ENCODE measurements at places on chromosomes 2 and 18.

DNA sequence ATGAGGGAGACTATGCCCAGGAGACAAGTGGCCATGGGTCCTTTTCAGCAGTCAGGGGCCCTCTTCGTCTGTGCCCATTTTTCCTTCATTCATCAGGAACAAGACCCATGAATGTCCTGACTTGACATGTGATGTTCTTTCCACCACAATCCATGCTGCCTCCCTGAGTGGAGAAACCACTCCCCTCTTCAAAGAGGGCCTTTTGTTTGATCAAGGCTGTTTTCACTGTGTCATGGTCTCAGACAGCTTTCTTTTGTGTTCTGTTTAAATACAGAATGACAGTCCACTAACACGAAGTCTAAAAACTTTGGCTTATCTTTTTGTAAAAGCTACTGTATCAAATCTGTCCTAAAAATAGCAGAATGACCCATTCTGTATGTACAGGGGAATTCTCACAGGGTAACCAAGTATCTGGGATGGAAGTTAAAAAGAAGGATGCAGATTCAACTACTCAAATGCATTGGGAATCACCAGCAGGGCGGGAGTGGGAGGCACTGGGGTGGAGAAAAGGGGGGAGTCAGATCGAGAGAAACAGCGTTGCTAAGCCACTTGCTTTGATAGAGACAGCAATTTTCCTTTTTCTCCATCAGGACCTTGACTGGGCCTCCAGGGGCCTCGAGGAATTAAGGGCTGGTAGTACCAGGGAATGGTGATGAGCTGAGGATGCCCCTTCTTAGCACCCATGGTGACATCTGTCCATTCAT lies 13.9 kb downstream of the LRP2 start:
- DNase-seq: no peak

- DNase-seq: no peak
These were observed 77.2 kb downstream of the CD28 start for GRCh38 chr2:203783496-203784203.

- no peak for DNase-seq
These were observed 420.3 kb upstream of the CHAC2 start for GRCh38 chr2:53347269-53347668.

DNA sequence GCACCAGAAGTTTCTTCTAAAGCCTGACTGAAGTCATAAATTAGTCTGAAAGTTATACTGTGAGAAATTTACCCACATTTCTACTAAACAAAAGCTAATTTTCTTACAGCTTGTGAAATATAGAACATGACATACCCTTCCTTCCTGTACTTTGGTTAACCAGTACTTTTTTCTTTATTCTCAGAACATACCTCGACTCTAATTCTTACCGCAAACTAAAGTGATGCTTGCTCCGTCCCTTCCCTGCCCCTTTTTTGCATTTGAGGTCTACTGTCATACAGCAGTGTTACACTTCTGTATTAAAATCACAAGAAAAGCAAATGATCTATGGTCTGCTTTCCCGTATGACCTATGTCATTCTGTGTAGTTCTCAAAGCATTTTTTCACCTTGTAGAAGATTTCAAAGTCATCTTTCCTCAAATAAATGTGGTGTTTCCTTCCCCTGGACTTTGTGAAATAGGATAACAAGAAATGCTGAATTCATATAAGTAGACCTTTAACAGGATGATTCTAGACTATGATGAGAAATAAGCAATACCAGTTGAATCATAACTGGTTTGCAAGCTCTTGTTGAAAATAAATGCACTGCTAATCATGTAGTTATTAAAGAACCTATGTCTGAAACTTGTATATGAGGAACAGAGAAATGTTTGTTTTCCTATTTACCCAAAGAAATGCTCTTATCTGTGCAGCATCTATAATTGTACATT lies 30.4 kb downstream of the CYTIP start:
- DNase-seq: no peak

DNA sequence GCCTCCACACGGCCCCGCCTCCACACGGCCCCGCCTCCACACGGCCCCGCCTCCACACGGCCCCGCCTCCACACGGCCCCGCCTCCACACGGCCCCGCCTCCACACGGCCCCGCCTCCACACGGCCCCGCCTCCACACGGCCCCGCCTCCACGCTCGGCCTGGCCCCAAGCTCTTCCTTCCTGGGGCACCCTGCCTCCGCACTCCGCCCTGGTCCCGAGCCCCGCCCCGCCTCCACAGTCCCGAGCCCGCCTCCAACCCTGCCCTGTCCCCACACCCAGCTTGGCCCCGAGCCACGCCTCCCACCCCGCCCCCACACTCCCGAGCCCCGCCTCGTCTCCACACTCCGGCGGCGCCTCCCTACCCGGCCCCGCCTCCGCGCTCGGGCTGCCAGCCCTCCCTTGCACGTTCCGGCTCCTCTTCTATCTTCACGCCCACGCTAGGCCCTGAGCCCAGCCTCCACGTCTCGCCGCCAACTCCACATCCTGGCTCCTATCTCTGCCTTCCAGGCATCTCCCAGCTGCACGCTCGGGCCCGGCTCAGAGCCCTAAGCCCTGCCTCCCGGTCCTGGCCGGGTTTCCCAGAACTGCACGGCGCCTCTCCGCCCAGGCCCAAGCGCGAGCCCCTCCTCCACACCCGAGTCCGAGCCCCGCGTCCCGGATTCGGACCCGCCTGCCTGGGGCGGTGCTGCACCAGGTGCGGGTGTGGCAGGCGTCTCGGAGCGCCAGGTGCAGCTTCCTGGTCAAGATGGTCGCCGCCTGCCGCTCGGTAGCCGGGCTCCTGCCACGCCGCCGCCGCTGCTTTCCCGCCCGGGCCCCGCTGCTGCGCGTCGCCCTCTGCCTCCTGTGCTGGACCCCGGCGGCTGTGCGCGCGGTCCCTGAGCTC lies at the start of gene TMEM87B:
TMEM87B (plus strand) TSS at position 423 of the 883 bp plus-strand sequence; CDS start at position 746, 323 bp downstream.
- DNase-seq: peak; percentile 91

GRCh38 chr2:11852526-11853196 lies 106.2 kb downstream of the LPIN1 start:
- DNase-seq: no peak

- DNase-seq: no peak
These were observed 62.2 kb downstream of the ADNP2 start for GRCh38 chr18:80171054-80171872.

DNA sequence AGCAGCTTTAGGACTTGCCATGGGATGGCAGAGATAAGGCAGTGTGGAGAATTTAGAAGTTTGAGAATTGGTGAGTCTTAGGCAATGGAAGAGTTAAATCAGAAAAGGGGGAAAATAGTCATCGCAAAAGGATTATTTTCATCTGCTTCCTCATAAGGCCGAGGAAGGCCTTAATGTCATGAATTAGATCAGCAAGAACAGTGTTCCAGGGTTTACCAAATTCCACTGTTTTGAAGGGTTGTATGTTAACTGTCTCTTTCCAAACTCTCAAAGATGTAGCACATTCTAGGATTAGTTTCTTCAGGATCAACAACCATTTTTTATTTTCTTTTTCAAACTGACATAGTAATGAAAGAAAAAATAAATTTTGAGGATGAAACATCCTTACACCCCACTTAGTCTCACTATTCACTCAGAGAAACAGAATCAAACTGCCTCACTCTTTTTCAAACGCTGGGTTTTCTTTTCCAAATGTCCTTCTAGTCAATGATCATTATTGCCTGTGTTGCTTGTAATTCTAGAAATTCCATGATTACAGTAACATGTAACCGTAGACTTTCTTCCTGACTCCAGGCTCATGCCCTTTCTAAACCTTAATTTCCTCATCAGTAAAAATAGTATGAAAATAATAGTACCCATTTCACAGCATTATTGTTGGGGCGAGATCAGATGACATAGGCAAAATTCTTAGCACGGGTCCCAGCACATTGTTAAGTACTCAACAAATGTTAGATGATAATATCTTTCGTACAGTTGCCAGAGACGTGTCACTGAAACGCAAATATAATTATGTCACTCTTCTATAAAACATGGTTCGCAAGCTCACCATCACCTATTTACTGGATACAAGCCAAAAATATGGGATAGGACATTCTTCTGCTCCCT lies 23.6 kb downstream of the ZEB2 start:
- DNase-seq: no peak

- DNase-seq: no peak
These were observed 82.0 kb downstream of the PHLPP1 start for GRCh38 chr18:62797329-62797728.

- no peak for DNase-seq
These were observed 677 bp upstream of the SMAD4 start for GRCh38 chr18:51029378-51029693.

Data from stimulated activated CD8-positive, alpha-beta memory T cell treated with anti-CD3 and anti-CD28 coated beads, Interleukin-4, amount 100 ng/mL, for 4 hours (primary cell).